Chondrocyte (in vitro differentiated cells): ENCODE measurements at places on chromosomes 16 and 17. TPM values are rescaled to one million over a fixed set of nuclear protein-coding genes. Genes with fewer than 3 reads are reported as not detected.

Gene TBC1D3C
- not detected in 3 replicates for total RNA-seq

GRCh38 chr17:14211801-14212200 lies 24.9 kb downstream of the CDRT15 start:
- no peak for DNase-seq
- peaks cover 23% of the 10 kb centered on the region for H3K36me3 ChIP-seq
- no peak overlapping the region for H3K4me3 ChIP-seq
- H3K27me3 ChIP-seq = no peaks in the 10 kb centered on the region
- no peak overlapping the region for H3K27ac ChIP-seq

GRCh38 chr17:71522383-71522782 lies 598.4 kb upstream of the SOX9 start:
- H3K4me1 ChIP-seq = no peaks in the 10 kb centered on the region
- H3K27me3 ChIP-seq = no peaks in the 10 kb centered on the region
- H3K27ac ChIP-seq = no peak overlapping the region
- H3K36me3 ChIP-seq = no peaks in the 10 kb centered on the region
- H3K4me3 ChIP-seq = no peak overlapping the region
- DNase-seq = no peak

DNA sequence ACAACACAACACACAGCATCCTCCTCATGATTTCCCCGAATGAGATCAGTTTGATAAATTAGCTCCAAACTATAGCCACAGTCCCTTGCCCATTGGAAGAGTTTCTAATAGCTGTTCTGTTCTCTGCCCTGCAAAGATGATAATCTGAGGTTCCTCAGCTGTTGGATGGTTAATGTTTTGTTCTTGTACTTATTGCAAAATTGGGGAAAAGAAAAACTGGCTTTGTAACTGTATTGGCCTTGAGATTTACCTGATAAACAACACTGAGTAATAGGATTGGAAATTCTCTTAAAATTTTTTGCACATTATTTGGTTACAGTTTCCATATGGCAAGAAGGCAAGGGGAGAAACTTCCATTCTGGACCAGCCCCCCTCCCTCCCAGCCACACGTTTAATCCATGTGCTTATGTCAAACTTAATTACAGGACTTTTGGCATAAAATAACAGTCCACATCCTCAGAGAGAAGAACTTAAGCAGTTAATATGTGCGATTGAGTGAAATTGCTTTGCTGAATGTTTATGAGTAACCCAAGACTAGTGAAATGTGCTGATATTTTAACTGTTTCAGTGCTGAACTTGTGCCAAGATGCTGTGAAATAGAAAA lies 119.1 kb upstream of the ZFHX3 start:
- H3K36me3 ChIP-seq = no peaks in the 10 kb centered on the region
- no peak for DNase-seq
- H3K27me3 ChIP-seq = peaks cover 1% of the 10 kb centered on the region
- no peak overlapping the region for H3K27ac ChIP-seq
- peaks cover 42% of the 10 kb centered on the region for H3K4me1 ChIP-seq

DNA sequence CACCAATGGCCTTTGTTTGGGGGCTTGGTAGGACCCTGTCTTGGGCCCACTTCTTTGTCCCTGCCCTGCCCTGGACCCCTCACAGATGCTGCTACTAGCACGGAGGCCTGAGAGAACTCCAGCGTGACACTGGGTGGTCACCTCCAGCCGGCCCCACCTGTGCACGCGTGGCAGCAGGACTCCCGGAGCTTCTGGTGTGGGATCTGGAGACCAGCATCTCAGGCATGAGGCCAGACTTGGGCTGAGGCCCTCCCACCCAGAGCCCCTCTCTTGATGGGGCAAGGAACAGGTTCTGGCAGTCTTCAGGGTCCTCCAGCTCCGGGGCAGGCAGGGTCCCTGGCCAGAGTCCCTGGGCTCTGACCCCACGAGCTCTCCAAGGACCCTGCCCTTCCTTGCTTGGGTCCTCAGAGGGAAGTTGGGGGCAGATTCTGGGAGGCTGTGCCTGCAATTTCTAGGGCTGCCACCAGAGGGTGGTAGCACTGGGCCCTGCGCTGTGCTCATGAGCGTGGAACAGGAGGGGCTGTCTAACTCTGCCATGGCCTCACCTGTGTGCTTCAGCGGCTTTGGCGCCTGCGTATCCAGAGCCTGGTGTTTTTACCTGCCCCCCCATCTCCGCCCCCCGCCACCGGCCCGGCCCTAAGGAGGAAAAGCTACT lies 3.1 kb upstream of the BAIAP3 start:
- H3K36me3 ChIP-seq = no peaks in the 10 kb centered on the region
- no peak overlapping the region for H3K4me3 ChIP-seq
- no peak for DNase-seq
- peaks cover 4% of the 10 kb centered on the region for H3K4me1 ChIP-seq
- H3K27ac ChIP-seq = no peak overlapping the region
- H3K27me3 ChIP-seq = peaks cover 21% of the 10 kb centered on the region

GRCh38 chr17:2335726-2336214 lies 487 bp downstream of the TSR1 start:
- DNase-seq = no peak
- H3K27ac ChIP-seq = peak overlapping the region; percentile 96
- H3K27me3 ChIP-seq = no peaks in the 10 kb centered on the region
- peaks cover 7% of the 10 kb centered on the region for H3K36me3 ChIP-seq
- peaks cover 27% of the 10 kb centered on the region for H3K4me1 ChIP-seq

GRCh38 chr17:29723278-29724047 lies 100.8 kb upstream of the CORO6 start:
- no peak for DNase-seq
- peaks cover 4% of the 10 kb centered on the region for H3K36me3 ChIP-seq
- H3K4me3 ChIP-seq = no peak overlapping the region
- H3K4me1 ChIP-seq = peaks cover 33% of the 10 kb centered on the region
- H3K27ac ChIP-seq = no peak overlapping the region
- no peaks in the 10 kb centered on the region for H3K27me3 ChIP-seq

Gene DDX28
- 5.8 to 6.7 TPM (median 6.6 TPM) in 3 replicates for total RNA-seq

DNA sequence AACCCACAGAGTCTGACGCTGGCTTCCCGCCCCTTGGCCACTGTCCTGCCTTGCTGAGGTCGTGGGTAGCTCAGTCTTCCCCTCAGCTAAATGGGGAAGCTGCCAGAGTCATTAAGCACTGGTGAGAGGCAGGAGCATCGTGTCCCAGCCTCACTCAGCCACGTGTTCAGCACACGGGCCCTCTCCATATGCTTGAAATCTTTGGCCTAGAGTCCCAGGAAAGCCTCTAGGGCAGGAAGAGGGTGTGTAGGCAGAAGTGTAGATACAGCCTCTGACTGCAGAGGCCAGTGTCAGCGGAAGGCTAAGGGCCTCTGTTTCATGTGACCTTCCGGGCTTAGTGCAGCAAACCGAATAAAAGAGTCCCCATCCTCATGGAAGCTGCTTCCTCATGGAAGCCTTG lies 4.1 kb downstream of the DHODH start:
- DNase-seq = no peak
- H3K4me1 ChIP-seq = peaks cover 17% of the 10 kb centered on the region
- no peak overlapping the region for H3K27ac ChIP-seq
- H3K27me3 ChIP-seq = no peaks in the 10 kb centered on the region

DNA sequence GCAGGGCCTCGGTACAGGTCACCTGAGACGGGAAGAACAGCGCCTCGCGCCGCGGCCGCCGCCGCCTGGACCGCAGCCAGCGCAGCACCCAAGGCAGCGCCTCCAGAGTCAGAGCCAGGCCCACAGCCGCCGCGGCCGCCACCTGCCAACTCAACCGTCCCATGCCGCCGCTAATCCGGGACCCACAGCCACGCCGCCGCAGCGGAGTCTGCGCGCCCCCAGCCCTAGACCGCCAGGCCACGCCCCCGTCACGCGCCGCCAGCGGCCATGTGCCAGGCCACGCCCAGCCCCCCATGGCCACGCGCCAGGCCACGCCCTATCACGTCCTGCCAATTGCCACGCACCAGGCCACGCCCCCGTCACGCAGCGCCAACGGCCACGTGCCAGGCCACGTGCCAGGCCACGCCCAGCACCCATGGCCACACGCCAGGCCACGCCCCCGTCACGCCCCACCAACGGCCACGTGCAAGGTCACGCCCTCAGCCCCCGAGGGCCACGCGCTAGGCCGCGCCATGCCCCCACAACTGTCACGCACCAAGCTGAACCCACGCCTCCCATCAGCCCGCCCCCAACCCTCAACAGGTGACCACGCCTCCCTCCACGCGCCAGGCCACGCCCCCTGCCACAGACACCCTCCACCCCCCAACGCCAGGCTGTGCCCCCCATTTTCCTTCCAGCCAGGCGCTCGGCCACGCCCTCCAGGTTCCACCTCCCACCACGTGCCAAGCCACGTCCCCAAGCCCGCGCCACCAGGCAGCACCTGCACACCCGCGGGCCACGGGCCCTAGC lies at the start of gene PLD6:
PLD6 (minus strand) TSS at position 210 of the 789 bp plus-strand sequence; CDS start at position 163, 47 bp downstream.
- no peak within 1 kb of the TSS for H3K4me3 ChIP-seq
- no peaks in the 10 kb centered on the region for H3K27me3 ChIP-seq
- no peak for DNase-seq
- H3K36me3 ChIP-seq = peaks cover 3% of the 10 kb centered on the region
- no peak within 1 kb of the TSS for H3K27ac ChIP-seq

- DNase-seq = no peak
- H3K27me3 ChIP-seq = peaks cover 3% of the 10 kb centered on the region
- no peak overlapping the region for H3K4me3 ChIP-seq
- no peak overlapping the region for H3K27ac ChIP-seq
- H3K36me3 ChIP-seq = no peaks in the 10 kb centered on the region
Observed at GRCh38 chr16:55876854-55877253, 1.7 kb upstream of the CES5A start.

DNA sequence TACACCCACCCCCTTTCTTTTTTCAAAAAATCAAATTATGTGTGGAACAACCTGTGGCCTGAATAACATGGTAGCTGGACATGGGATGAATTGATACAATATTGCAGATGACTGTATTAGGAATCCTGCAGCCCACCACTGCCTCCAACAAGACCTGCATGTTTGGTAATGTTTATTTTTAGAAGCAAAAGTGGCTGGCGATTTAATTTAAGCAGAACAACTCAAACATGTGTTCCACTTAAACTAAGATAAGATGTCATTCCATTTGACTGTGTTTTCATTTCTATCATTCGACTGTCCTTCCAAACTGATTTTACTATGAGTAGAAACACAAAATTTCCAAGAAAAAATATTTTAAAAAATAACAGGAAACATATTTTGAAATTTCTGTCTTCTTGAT lies 10.1 kb upstream of the DHRS7C start:
- no peak overlapping the region for H3K4me3 ChIP-seq
- no peaks in the 10 kb centered on the region for H3K27me3 ChIP-seq
- no peak for DNase-seq
- H3K36me3 ChIP-seq = peaks cover 4% of the 10 kb centered on the region
- peaks cover 20% of the 10 kb centered on the region for H3K4me1 ChIP-seq
- no peak overlapping the region for H3K27ac ChIP-seq

Gene RBBP6
- total RNA-seq = 30.9 to 40.8 TPM (median 33.0 TPM) in 3 replicates

GRCh38 chr16:84166796-84167695 lies 19.8 kb downstream of the TAF1C start:
- H3K27me3 ChIP-seq = peaks cover 33% of the 10 kb centered on the region
- H3K4me1 ChIP-seq = no peaks in the 10 kb centered on the region
- H3K36me3 ChIP-seq = no peaks in the 10 kb centered on the region
- no peak for DNase-seq

DNA sequence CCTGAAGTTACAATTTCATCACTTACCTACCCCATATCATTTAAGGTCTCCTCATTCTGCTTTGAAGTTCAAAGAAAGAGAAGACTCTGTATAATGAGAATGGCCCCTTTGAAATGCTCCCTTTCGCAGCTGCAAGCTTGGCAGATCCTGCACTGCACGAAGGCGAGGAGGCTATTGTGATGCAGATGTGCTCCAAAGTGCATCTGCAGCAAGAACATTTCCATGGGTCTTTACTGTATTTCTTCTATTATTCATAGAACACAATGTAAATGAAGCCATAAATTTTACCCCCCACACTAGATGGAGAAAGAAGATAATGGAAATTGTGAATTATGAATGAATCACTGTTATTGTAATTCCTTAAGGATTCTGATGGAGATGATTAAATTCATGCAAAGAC lies 178.7 kb downstream of the CHD9NB start:
- peaks cover 7% of the 10 kb centered on the region for H3K27me3 ChIP-seq
- DNase-seq = no peak
- H3K36me3 ChIP-seq = no peaks in the 10 kb centered on the region
- no peak overlapping the region for H3K27ac ChIP-seq
- no peaks in the 10 kb centered on the region for H3K4me1 ChIP-seq

GRCh38 chr17:61758430-61758829 lies 104.9 kb downstream of the BRIP1 start:
- H3K36me3 ChIP-seq = peaks cover 6% of the 10 kb centered on the region
- no peaks in the 10 kb centered on the region for H3K27me3 ChIP-seq

DNA sequence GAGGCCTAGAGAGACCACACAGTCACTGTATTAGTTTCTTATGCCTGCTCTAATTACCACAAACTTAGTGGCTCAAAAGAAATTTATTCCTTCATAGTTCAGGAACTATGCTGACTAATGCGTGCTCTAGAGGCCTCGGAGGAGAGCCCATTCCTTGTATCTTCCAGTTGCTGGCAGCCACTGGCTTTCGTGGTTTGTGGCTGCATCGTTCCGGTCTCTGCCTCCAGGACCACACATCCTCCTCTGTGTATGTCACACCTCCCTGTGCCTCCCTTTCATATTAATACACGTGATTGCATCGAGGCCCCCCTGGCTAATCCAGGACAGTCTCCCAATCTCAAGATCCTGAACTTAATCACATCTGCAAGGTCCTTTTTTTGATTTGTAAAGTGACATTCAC lies 16.9 kb upstream of the MYLK3 start:
- no peak overlapping the region for H3K27ac ChIP-seq
- H3K36me3 ChIP-seq = no peaks in the 10 kb centered on the region
- no peak overlapping the region for H3K4me3 ChIP-seq
- DNase-seq = no peak

DNA sequence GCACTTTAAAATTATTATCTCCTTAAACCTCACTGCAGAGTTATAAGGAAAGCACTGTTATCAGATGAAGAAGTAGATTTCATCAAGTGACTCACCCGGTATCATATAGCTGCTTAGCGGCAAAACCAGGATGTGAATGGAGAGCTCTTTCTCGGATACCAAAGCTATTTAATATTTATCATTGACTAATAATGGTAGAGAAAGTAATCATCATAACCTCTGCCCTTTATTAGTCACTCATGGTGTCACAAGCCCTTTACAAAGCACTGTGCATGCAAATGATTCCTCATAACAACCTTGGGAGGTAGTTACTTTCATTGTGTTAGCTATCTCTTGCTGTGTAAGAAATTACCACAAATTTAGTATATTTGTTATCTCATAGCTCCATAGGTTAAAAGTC lies 592.9 kb downstream of the MAF start:
- DNase-seq = no peak
- H3K4me3 ChIP-seq = no peak overlapping the region
- H3K27ac ChIP-seq = no peak overlapping the region
- peaks cover 4% of the 10 kb centered on the region for H3K4me1 ChIP-seq

GRCh38 chr16:89375686-89376085 lies 114.7 kb downstream of the ANKRD11 start:
- DNase-seq = no peak
- no peak overlapping the region for H3K27ac ChIP-seq
- H3K27me3 ChIP-seq = no peaks in the 10 kb centered on the region

DNA sequence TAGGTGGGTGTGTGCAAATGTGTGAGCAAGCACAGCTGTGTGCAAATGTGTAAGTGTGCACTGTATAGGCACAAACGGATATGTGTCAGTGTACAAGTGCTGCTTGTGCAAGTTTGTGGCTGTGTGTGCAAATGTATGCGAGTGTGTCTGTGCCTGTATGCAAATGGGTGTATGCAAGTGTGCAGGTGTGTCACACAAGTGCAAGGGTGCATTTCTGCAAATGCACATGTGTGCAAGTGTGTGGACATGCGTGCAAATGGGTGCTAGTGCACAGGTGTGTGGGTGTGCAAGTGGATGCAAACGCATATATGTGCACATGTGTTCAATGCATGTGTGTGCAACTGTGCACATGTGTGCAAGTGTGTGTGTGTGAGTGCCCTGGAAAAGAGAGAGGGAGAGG lies 76.5 kb upstream of the TNRC6C start:
- H3K27me3 ChIP-seq = peaks cover 47% of the 10 kb centered on the region
- H3K4me1 ChIP-seq = peaks cover 24% of the 10 kb centered on the region
- H3K4me3 ChIP-seq = no peak overlapping the region
- no peak overlapping the region for H3K27ac ChIP-seq
- no peak for DNase-seq
- H3K36me3 ChIP-seq = no peaks in the 10 kb centered on the region
